ENCODE measurements at places on chromosomes 5 and 9. TPM values are rescaled to one million over a fixed set of nuclear protein-coding genes. Genes with fewer than 3 reads are reported as not detected.

DNA sequence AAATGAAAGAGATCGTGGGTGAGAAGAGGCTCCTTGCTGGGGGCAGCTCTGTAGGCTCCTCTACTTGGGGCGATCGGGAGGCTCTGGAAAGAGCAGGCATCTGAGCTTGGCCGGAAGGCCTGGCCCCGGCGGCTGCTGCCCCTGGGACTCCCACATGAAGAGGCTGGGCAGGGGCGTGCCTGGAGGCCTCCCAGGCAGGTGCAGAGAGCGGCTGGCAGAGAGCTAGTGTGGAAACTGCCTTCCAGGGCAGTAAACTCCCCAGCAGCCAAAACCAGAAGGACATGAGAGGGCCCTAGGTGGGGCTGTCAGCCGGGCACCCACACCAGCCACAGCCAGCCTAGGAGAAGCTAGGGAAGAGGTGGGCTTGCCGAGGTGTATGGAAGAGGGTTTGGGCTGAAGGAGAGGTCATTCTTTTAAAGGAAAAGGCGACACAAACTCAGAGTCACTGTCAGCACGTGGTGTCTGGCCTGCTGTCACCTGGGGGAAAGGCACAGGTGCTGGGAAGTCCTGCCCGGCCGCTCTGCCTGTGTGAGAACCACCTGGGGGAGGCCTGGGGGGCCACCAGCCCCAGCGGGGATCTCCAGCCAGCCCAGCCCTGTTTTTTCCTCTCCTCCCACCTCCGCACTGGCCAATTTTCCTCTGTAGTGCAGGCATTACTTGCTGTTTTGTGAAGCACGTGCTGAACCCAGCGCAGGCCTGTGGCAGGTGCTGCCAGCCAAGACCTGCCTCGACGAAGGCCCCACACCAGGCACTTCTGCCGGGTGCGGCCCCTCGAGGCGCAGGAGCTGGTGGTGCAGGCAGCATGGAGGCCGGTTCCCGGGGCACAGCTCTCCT is 44.8 kb upstream of the EGFL7 start:
- DNase-seq = no peak
- no peaks in the 10 kb centered on the region for H3K27me3 ChIP-seq
- no peak overlapping the region for H3K27ac ChIP-seq
- H3K4me3 ChIP-seq = no peak overlapping the region
- H3K36me3 ChIP-seq = no peaks in the 10 kb centered on the region

GRCh38 chr9:2907411-2907810 is 63.5 kb upstream of the PUM3 start:
- H3K4me1 ChIP-seq = no peaks in the 10 kb centered on the region
- DNase-seq = no peak
- peaks cover 10% of the 10 kb centered on the region for H3K27me3 ChIP-seq
- no peaks in the 10 kb centered on the region for H3K36me3 ChIP-seq
- H3K27ac ChIP-seq = no peak overlapping the region
- no peak overlapping the region for H3K4me3 ChIP-seq

The FBP2 gene
- total RNA-seq = not detected

The PLPPR1 gene
- total RNA-seq = not detected

DNA sequence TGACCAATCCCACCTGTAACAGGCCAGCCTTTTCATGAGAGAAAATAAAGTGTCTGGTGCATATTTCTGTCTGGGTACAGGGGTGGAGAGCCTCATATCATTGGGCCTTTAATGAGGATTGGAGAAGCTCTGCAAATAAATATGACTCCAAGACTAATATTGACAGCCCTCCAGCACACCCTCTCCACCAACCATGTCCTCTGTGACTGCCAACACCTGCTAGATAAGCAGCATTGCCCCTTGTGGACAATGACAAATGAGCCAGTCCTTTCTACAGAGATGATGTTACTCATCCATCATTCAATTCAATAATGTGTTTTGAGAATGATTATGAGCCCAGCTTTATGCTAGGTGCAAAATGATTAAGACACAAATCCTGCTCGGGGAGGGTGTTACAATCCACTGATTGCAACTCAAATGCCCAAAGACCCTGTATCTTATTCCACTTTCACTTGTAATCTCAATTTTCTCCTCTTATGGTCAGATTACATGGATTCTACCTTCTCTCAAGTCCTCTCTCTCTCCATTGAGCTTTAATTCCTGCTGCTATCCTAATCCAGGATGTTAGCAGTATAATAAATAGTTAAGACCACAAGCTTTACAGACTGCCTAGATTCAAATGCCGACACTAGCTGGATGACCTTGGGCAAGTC is 2.1 kb upstream of the GFRA3 start:
- H3K4me1 ChIP-seq = peaks cover 4% of the 10 kb centered on the region
- H3K36me3 ChIP-seq = no peaks in the 10 kb centered on the region
- no peak for DNase-seq
- H3K4me3 ChIP-seq = no peak overlapping the region

The RGS7BP gene
- total RNA-seq = not detected

DNA sequence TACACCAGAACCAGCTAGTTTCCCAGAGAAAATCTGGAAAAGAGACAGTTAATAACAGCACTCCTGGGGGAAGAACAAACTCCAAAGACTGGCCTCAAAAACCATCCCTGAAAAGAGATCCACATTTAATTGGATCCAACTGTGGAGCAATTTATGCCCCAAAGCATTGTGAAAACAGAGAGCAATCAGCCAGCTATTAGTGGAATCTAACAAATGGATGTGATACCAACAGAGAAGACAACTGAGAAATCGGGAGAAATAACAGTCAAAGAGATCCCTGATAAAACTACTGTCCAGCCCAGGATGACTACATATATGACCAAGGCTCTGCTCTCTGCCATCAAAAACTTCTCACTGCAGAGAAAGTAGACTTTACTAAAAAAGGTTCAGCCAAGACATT is 40.5 kb upstream of the TRIO start:
- DNase-seq = no peak
- H3K27me3 ChIP-seq = peaks cover 35% of the 10 kb centered on the region
- H3K4me3 ChIP-seq = no peak overlapping the region
- H3K4me1 ChIP-seq = no peaks in the 10 kb centered on the region
- peaks cover 2% of the 10 kb centered on the region for H3K36me3 ChIP-seq

GRCh38 chr5:165139721-165140120 is 1634.3 kb downstream of the MAT2B start:
- DNase-seq = no peak
- no peaks in the 10 kb centered on the region for H3K4me1 ChIP-seq
- H3K27me3 ChIP-seq = no peaks in the 10 kb centered on the region

The OR1J4 gene
- 0.41 TPM for total RNA-seq

DNA sequence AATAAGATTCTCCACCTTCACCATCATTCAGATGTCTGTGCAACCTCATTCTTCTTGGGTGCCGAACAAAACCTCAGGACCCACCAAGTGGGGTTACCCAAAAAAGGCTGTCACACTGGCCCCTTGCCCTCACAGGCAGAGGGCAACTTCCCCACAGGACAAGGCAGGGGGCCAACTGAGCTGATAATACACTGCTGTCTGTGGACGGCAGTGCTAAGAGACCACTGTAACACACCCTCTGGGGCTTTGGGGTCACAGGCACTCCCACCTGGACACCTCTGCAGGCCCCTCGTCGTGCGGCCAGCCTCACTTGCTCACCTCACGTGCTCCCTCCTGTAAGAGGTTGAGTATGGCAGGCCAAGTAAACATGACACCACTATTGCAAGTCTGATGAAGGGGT is 515.8 kb upstream of the COX7C start:
- H3K27me3 ChIP-seq = no peaks in the 10 kb centered on the region
- H3K36me3 ChIP-seq = no peaks in the 10 kb centered on the region
- DNase-seq = no peak
- no peak overlapping the region for H3K27ac ChIP-seq
- H3K4me3 ChIP-seq = no peak overlapping the region

DNA sequence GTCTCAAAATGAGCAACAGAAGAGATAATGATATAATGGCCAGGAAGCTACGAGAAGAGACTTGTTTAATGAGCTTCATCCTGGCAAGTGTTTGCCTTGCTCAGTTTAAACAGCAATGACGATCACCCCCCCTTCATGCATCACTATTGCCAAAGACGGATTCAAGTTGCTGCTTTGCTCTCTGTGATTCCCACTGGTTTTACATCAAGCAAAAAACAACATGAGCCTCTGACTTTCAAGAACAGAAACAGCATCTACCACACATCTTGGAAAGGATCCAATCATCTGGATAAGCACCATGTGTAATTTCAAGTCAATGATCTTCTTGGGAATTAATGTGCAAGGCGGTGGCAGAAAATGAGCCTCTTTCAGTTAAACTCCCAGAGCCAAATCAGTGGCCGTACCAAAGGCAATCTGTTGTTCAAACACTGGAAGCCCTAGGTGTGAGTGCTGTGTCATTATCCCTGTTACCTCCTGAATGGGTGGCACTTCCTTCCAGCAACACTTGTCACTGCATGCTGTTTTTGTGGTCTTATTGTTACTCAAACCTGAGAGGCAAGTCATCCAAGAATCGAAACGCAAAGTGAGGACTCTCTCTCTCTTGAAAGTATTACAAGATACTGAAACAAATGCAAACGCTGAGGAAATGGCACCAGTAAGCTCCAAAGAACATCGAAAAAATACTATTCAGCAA is 72.8 kb downstream of the MED27 start:
- peaks cover 52% of the 10 kb centered on the region for H3K4me1 ChIP-seq
- H3K27me3 ChIP-seq = no peaks in the 10 kb centered on the region
- no peak overlapping the region for H3K27ac ChIP-seq
- peaks cover 11% of the 10 kb centered on the region for H3K36me3 ChIP-seq
- H3K4me3 ChIP-seq = no peak overlapping the region
- no peak for DNase-seq

DNA sequence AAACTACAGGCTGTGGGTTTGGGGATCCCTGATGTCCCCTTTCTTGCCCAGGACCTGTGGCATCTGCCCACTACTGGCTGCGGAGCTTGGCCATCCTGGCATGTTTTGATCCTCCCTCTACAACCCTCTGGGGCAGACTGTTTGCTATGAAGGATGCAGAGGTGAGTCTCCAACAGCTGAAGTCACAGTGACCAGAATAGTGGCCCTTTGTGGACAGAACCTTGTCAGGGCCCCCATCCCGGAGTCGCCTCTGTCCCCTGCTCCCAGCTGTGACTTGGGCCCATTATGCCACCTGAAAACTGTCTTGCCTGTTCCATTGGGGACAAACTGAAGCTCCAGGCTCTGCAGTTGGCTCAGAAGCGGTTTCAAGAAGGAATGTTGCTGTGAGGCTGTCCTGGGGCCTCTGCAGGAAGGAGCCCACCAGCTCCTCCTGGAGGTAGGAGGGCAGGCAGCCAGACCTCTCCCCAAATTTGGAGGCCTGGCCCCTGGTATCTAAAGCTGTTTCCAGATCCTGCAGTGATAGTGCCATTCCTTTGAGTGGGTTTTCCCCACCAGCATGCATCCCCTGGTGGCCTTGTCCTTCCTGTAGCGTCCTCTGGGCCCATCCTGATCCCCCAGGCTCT is 93.3 kb downstream of the BARX1 start:
- H3K27me3 ChIP-seq = peaks cover 30% of the 10 kb centered on the region
- DNase-seq = no peak
- H3K36me3 ChIP-seq = peaks cover 4% of the 10 kb centered on the region
- no peak overlapping the region for H3K4me3 ChIP-seq
